ENCODE measurements at places on chromosomes 13 and 19.

DNA sequence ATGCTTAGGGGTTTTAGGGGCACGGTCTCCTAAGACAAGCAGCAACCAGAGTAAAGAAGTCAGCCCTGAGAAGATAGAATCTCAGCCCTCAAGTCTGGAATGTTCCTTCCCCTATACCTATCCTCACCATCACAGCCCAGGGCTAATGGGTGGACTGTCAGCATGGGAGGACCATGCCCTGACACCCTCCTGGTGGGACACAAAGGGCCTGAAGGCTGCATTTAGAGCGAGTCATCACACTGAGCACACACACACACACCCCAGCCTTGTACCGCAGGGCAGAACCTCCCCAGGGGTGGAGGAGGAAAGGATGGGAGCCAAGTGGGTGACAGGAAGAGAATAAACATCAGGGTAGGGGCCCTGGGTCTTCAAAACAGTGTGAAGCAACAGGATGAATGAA is 174.8 kb upstream of the SERP2 start:
- DNase-seq, result no peak

DNA sequence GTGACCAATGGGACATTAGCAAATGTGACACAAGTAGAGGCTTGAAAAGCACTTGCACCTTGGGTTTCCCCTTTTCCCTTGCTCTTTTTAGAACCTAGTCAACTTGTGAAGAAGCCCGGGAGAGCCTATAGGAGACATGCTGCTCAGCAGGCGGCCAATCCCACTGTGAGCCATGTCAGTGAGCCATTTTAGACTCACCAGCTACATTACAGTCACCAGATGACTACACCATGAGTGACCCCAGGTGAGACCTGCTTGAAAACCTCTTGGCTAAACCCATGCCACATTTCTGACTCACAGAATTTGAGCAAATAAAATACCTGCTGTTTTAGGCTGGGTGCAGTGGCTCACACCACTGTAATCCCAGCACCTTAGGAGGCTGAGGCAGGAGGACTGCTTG is 317.5 kb downstream of the KLF12 start:
- no peak for DNase-seq

- DNase-seq, result no peak
Observed at GRCh38 chr13:44848920-44849676, 140.2 kb downstream of the NUFIP1 start.

GRCh38 chr13:94595001-94595949 is 677 bp downstream of the TGDS start:
- no peak for DNase-seq

DNA sequence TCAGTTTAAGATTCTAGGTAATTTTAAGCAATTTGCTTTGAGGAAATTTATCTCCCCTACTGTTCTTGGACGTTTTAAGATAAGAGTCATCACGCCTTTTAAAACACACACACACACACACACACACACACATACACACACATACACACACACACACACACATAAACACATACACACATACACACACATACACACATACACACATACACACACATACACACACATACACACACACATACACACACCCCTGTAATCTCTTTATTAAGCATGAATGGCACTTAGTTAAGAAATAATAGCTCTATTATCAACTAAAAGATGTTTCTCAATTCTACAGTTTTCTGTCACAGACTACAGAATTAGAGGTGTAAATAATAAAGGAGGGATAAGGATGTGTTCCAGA is 49.2 kb downstream of the EFNB2 start:
- DNase-seq, result no peak

DNA sequence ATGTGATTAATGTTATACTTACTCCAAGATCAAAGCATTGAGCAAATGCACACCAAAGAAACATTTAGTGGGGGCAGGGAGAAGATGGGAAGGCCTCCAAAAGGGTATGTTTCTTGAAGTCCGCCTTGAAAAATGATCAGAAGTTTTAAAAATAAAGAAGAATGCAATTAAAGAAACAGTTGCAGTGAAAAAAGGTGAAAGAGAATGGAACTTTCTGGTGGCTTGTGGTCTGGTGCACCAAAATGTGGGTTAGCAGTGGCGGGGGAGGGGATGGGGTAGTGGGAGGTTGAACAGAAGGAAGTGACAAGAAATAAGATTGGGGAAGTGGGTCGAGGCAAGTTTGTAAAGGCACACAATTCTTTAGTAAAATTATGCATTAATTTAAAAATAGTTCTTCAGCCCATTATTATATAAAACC is 2.5 kb downstream of the LCP1 start:
- DNase-seq, result no peak

- no peak for DNase-seq
Observed at GRCh38 chr19:38044267-38045111, 137.5 kb downstream of the SIPA1L3 start.

DNA sequence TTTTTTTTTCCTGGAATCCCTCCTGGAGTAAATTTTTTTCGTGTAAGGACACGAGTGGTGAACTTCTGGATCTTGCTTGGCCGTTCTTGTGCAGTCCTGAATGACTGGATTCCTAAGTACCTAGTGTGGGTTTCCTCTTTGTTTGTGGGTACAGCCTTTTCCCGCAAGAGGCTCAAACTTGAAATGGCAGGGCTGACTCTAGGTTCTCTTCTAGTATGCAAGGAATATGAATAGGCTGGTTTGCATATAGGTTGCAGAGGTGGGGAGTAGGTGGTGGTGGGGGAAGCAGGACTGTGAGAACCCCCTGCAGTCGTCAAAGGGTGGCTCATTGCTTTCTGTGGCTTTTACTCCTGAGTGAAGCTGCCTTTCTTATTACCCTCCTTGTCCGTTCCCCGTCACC is 13.6 kb downstream of the UBAC2 start:
- DNase-seq, result no peak

GRCh38 chr13:52925775-52926285 is 77.4 kb upstream of the PCDH8 start:
- no peak for DNase-seq

DNA sequence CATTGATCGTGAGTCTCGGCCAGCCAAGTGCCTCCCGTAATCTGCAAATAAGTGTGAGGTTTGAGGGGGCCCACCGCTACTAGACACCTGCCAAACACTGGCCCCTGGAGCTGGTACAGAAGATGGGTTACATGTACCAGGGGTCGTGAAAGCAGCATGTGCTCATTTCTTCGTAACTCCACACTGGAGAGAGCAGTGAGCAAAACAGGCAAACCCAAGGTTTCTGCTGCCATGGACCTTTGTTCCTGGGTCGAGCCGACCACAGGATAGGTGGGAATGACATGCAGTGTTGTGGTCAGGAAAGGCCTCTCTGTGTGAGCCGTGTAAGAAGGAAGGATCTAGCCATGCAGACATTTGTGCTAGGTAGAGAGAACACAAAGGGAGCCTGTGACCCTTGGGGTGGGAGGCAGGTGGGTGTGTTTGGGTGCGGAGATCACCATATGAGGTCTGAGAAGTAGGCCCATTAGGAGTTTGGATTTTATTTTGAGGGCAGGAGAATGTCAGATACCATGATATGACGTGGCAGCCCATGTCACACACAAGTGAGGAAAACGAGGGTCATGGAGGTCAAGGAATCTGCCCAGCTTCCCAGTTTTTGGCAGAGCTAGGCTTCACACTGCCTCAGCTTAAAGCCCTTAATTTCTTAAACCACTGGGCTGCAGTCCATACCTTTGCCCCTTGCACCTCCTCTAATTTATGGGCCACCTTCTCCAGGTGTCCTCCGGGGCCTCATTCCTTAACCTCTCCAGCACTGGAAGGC is 919 bp downstream of the GTF3A start:
- no peak for DNase-seq

- no peak for DNase-seq
Observed at GRCh38 chr13:23447927-23448326, 14.4 kb upstream of the SACS start.

DNA sequence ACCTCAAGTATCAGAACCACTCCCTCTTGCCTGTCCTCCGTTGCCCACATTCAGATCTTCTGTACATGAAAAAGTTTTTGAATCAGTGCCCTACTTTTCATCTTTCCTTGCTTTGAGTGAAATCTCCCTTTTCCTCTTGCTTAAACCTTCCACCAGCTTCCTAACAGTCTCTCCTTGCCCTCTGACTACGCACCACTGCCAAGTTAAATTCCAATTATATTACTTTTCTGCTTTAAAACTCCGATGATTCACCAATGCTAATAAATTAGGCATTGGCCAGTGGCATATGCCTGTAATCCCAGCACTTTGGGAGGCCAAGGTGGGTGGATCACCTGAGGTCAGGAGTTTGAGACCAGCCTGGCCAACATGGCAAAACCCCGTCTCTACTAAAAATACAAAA is 30.7 kb upstream of the RFXAP start:
- no peak for DNase-seq

DNA sequence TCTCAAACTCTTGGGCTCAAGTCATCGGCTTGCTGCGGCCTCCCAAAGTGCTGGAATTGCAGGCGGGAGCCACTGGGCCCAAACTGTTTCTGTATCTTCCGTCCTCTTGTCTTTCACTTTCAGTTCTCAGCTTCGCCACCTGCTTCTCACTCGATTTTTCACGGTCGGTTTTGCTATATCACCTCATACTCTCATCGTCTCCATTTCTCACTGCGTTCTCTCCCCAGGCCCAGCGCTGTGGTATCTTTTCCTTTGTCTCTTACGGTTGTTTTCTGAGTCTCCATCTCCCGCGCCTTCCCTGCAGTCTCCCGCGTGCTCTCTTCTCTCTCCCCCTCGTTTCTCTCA is 14.9 kb downstream of the SSC5D start:
- no peak for DNase-seq

DNA sequence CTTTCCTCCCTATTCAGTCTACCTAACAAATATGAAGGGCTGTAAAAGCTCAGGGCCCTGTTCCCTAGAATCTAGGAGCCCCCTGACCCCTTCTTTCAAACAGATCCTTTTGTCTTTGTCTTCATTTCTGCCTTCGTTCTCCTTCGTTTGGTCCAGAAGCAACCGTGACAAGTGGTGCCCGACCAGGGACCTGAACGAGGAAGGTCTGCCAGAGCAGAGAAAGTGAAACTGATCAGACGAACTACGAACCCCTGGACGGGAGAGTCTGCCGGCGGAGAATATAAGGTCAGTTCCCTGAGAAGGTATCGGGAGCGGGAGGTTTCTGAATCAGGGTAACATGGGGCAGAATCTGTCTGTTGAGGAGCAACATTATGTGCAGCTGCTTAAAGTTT is 751 bp downstream of the ERVK3-1 start:
- DNase-seq, result no peak

DNA sequence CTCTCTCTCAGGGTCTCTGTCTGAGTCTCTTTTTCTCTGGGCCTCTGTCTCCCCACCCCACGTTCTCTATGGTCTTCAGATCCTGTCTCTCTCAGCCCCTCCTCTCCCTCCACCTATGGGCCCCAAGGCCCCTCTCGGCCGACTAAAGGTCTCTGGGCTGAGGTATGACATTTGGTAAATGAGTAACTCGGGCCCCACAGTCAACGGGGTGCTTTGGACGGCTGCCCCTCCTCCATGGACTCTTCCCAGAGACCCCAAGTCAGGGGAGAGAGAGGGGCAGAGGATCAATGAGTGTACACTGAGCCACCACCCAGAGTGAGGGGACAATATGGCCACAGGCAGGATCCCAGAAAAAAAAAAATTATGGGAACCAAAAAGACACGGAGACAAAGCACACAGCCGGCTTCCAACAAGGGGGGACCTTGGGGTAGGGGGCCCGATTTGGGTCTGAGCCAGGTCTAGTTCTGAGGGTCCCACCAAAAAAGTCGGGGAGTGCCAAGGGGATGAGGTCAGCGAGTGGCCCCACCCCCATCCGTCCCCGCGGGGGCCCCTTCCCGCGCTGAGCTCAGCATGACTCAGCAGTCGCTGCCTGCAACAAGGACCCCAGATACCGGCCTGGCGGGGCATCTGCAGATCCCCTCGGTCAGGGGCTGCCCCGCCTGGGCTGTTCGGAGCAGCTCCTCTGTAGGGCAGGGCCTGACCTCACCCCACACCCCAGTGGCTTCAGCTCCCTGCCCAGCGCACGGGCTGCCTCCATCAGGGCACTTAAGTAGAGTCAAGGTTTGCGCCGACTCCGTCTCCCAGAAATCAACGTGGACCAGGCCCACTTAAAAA is 1.5 kb upstream of the FTL start:
- DNase-seq, result no peak

DNA sequence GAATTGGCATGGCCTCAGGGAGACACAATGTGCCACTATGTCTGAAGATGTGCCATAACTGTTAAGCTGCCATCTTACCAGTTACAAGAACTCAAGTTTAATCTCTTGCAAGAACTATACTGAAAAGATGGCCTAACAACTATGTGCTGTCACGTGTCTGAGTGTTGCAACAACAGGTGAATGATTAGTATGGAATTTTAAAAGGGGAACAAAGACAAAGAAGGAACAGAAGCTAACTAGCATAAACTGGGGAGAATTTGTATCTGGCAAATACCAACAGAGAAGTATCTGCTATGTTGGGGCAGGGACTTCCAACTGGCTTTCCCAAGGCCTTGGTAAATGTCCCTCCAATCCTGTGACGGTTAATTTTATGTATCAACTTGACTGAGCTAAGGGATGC is 11.5 kb upstream of the ACOD1 start:
- DNase-seq, result no peak
